ENCODE measurements at places on chromosomes 11 and 22. TPM values are rescaled to one million over a fixed set of nuclear protein-coding genes. Genes with fewer than 3 reads are reported as not detected.

- no peaks in the 10 kb centered on the region for H3K4me1 ChIP-seq
- no peak overlapping the region for H3K27ac ChIP-seq
- DNase-seq: no peak
These were observed 673.0 kb downstream of the OPCML start for GRCh38 chr11:132859306-132859705.

- H3K4me3 ChIP-seq: no peak overlapping the region
- peaks cover 2% of the 10 kb centered on the region for H3K36me3 ChIP-seq
- no peaks in the 10 kb centered on the region for H3K27me3 ChIP-seq
- no peak for DNase-seq
- no peak overlapping the region for H3K27ac ChIP-seq
These were observed 24.6 kb downstream of the MMP27 start for GRCh38 chr11:102680945-102681344.

GRCh38 chr22:33908171-33909074, 11.9 kb downstream of the LARGE1 start:
- H3K36me3 ChIP-seq: peaks cover 13% of the 10 kb centered on the region
- no peak overlapping the region for H3K4me3 ChIP-seq
- no peak for DNase-seq
- peaks cover 12% of the 10 kb centered on the region for H3K4me1 ChIP-seq
- H3K27me3 ChIP-seq: no peaks in the 10 kb centered on the region

TRIM51 gene
- not detected for total RNA-seq

CCDC188 gene
- total RNA-seq: not detected

SMDT1 gene
- 44.8 TPM for total RNA-seq

P2RY6 gene
- total RNA-seq: not detected
